ENCODE measurements at places on chromosomes 6 and 20. TPM values are rescaled to one million over a fixed set of nuclear protein-coding genes. Genes with fewer than 3 reads are reported as not detected.
A peak's percentile ranks its signal among the peaks of the same experiment; 100 is the strongest.

DNA sequence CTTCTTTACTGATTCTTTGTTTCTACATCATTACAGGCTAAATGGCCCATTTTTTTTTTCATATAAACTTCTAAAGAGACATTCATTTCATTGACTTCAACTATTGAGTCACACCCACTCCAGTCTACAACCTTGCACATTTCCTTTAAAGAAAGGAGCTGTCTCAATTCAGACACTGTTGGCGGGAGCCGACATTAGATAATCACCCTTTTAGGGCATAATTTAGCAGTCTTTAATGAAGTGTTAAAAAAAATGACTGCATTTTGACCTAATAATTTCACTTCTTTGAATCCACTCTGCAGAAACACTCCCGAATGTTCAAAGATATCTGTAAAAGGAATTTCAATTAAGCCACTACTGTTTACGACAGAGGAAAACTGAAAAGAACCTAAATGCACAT is 1.5 kb downstream of the EPM2A start:
- DNase-seq: no peak

- no peak for DNase-seq
Observed at GRCh38 chr20:4153251-4153650, 137.9 kb upstream of the RNF24 start.

- DNase-seq: peak; percentile 59
Observed at GRCh38 chr6:10404799-10405512, 9.9 kb downstream of the TFAP2A start.

OR2H1 gene
- total RNA-seq: not detected

RAET1L gene
- 1.4 TPM for total RNA-seq

GRCh38 chr6:105667056-105667455 is 264.2 kb upstream of the PREP start:
- no peak for DNase-seq
